ENCODE measurements at places on chromosomes 11 and 22. TPM values are rescaled to one million over a fixed set of nuclear protein-coding genes. Genes with fewer than 3 reads are reported as not detected.

DNA sequence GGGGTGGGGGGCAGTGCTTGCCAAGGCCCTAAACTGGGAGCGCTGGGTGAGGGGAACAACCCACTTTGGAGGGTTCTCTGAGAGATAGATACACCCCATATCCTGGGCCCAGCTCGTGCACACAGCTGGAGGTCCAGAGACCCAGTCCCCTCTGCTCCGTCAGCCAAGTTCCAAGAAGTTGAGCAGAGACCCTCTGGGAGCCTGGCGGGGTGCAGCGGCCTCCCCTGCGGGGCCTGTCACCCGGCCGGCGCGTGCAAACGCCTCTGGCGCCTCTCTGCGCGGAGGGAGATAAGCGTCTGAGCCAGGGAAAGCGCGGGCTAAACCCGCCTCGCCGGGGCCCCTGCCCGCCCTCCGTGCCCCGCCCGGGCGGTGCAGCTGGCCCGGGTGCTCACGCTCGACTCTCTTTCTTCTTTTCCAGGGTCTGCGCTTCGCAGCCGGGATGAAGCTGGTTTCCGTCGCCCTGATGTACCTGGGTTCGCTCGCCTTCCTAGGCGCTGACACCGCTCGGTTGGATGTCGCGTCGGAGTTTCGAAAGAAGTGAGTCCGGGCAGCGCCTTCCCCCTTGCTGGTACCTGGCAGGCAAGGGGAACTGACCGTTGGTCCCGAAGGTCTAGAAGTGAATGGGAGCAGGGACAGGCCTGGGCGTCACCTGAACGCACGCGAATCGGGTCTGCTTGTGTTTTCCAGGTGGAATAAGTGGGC is 540 bp downstream of the ADM start:
- peak; percentile 75 for DNase-seq
- peak overlapping the region; percentile 84 for H3K27ac ChIP-seq
- no peaks in the 10 kb centered on the region for H3K27me3 ChIP-seq
- peaks cover 71% of the 10 kb centered on the region for H3K4me1 ChIP-seq
- peak overlapping the region; percentile 82 for H3K4me3 ChIP-seq

The PTPRCAP gene
- total RNA-seq = 1.5 TPM

The DCHS1 gene
- total RNA-seq = 40.6 TPM

- H3K4me1 ChIP-seq = no peaks in the 10 kb centered on the region
- no peak overlapping the region for H3K27ac ChIP-seq
- H3K4me3 ChIP-seq = no peak overlapping the region
- no peaks in the 10 kb centered on the region for H3K36me3 ChIP-seq
Observed at GRCh38 chr11:119537306-119538253, 114.6 kb upstream of the THY1 start.

DNA sequence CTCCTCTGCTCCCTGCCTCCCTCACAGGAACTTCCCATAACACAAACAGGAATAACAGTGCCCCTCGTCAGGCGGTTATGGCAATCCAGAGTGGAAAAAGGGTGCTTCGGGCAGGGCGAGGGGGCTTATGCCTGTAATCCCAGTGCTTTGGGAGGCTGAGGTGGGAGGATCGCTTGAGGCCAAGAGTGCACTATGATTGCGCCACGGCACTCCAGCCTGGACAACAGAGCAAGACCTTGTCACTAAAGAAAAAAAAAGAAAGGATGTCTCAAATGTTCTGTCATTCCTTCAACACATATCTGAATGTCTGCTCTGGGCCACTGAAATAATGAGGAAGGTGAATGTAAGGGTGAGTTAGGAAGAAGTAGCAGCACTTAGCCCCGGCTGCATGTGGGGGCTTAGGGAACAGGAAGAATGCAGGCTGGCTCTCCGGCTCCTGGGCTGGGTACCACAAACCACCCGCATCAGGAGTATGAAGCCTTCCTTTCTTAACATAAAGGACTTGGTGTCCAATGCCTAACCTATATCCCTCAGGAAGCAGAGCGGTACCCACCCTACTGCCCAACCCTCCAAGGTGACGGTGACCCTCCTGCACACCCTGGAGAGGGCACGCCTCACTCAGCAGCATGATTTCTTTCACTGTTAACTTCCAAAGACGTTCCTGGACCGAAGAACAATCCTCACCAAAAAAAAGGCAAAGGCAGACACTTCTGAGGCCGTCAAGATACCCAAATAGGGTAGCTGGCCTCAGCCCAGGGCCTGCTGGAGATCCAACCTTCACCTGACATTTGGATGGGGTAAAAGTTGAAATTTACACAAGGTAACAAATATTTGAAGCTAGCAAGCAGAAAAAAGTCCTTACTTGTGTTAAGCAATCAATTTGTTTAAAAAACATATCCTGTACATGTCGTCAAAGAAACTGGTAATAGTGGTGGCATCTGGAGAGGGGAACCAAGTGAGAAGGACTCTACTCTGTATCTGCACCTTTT is 3.8 kb downstream of the CPT1A start:
- H3K27me3 ChIP-seq = no peaks in the 10 kb centered on the region
- H3K36me3 ChIP-seq = no peaks in the 10 kb centered on the region
- H3K4me1 ChIP-seq = no peaks in the 10 kb centered on the region
- peak overlapping the region; percentile 98 for H3K27ac ChIP-seq
- no peak for DNase-seq

DNA sequence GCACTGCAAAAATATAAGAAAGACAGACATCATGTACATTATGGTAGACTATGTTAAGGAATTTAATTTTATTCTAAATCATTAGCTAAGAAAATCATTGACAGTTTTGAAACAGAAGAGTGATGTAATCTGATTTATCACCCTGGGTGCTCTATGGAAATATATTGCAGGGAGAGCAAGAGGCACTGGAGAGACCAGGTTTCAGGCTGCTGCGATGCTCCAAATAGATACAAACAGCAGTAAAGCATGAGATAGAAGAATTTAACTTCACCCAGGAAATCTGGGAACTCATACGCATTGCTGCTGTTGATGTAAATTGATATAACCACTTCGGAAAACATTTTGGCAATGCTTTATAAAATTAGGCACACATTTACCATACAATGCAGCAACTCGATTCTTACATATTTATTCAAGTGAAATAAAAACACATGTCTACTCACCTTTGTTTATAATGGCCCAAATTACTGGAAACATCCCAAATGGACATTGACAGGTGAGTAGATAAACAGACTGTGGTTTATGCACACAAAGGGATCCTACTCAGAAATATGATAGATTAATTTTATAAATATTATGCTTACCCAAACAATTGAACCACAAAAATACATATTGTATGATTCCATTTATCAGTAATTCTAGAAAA is 535.1 kb upstream of the CHORDC1 start:
- H3K27me3 ChIP-seq = no peaks in the 10 kb centered on the region
- no peaks in the 10 kb centered on the region for H3K36me3 ChIP-seq
- no peaks in the 10 kb centered on the region for H3K4me1 ChIP-seq
- no peak for DNase-seq

The DDT gene
- total RNA-seq = 144 TPM

The TMEM184B gene
- total RNA-seq = 96.4 TPM

DNA sequence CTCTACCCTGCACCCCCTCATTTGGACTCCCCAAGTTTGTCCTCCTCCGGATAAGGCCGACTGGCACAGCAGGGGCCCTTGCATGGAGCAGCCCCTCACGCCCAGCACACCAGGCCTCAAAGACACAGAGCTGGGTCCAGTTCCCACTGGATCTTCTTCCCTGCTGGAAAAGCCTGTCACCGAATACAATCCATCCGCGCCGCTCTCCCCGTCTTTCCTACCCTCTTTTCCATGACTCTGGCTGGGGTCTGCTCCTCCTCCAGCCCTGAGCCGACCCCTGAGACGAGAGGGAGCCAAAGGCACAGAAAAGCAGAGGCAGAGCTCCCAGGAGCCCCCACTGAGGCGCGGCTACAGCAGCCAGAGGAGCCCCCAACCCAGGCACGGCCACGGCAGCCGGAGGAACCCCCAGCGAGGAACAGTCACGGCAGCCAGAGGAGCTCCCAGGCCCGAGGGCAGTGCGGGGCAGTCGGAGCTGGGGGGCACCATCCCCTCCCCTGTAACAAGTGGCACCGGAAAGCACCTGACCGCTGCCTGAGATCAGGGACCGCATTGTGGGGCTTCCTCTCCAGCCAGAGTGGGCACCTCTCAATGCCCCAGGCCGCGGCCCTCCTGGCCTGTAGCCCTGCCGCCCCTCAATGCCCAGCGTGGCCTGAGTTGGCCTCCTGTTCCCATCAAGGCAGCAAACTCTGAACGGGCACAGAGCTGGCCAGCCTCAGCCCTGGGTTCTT is 12.0 kb downstream of the ALG12 start:
- no peak overlapping the region for H3K27ac ChIP-seq
- no peaks in the 10 kb centered on the region for H3K4me1 ChIP-seq
- peak; percentile 43 for DNase-seq
- no peak overlapping the region for H3K4me3 ChIP-seq
- no peaks in the 10 kb centered on the region for H3K27me3 ChIP-seq
- H3K36me3 ChIP-seq = peaks cover 53% of the 10 kb centered on the region

DNA sequence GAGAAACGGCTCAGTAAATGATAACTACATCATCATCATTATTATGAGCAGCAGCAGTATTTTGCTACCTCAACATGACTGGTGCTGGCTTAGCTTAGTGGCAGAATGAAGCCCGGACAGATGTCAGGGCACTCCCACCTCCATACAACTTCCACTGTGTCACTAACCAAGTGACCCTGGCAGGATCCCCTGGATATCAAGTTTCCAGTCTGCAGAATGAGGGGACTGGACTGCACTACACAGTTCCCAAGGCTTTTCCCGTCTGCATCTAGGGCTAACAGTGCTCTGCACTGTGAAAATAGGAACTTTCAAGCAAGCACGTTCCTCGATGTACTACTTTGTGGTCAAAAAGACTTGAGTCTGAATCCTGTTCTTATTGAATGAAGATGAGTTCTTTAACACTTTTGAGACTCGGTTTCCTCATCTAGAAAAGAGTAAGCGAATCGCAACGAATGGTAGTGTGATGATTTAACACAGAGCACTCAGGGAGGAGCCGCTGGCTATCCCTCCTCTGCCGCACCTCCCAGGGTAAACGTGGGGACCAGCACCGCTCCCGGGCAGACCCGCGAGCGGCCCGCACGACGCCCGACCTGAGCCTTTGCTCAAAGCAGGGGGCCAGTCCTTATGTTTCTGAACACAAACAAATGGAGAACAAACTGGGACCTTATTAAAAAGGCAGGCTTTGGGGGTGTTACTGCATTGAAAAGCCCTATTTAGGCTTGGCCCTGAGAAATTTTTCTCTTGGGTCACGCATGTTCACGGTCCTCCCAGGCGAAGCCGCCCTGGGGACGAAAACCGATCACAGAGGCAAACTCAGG is 910 bp downstream of the CLTCL1 start:
- H3K36me3 ChIP-seq = no peaks in the 10 kb centered on the region
- no peaks in the 10 kb centered on the region for H3K27me3 ChIP-seq
- no peaks in the 10 kb centered on the region for H3K4me1 ChIP-seq
- no peak for DNase-seq

The PIH1D2 gene
- 2.0 TPM for total RNA-seq

The PATE4 gene
- not detected for total RNA-seq

- H3K4me3 ChIP-seq = no peak overlapping the region
- H3K36me3 ChIP-seq = no peaks in the 10 kb centered on the region
- H3K4me1 ChIP-seq = no peaks in the 10 kb centered on the region
- DNase-seq = peak; percentile 78
- peaks cover 3% of the 10 kb centered on the region for H3K27me3 ChIP-seq
Observed at GRCh38 chr11:2526808-2527381, 82.1 kb downstream of the KCNQ1 start.

- no peak for DNase-seq
- no peak overlapping the region for H3K27ac ChIP-seq
- no peaks in the 10 kb centered on the region for H3K36me3 ChIP-seq
- H3K4me1 ChIP-seq = no peaks in the 10 kb centered on the region
- H3K4me3 ChIP-seq = no peak overlapping the region
Observed at GRCh38 chr11:66542362-66542761, 3.5 kb downstream of the ZDHHC24 start.

DNA sequence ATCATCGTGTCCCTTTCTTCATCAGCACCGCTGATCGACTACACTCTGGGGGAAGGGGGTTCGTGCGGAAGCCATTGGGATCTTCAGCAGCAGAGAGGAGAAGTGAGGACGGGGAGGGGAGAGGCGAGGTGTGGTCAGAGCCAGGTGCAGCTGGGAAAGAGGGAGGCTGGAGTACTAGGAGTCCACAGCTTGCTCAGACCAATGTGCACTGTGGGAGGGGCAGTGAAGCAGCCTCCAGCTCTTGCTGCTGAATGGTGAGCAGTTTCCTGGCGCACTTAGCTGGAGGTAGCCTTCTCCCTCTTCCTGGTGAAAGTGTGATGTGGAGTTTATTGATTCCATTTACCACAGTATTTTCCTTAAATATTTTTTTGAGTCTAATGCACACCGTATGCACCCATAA is 99.0 kb upstream of the NECTIN1 start:
- H3K4me1 ChIP-seq = no peaks in the 10 kb centered on the region
- no peak overlapping the region for H3K27ac ChIP-seq
- no peaks in the 10 kb centered on the region for H3K27me3 ChIP-seq
- no peaks in the 10 kb centered on the region for H3K36me3 ChIP-seq

The P2RY2 gene
- total RNA-seq = 0.16 TPM

GRCh38 chr11:8285796-8286195 is 22.1 kb upstream of the LMO1 start:
- peaks cover 12% of the 10 kb centered on the region for H3K4me1 ChIP-seq
- H3K36me3 ChIP-seq = no peaks in the 10 kb centered on the region
- no peaks in the 10 kb centered on the region for H3K27me3 ChIP-seq
- peak; percentile 44 for DNase-seq

DNA sequence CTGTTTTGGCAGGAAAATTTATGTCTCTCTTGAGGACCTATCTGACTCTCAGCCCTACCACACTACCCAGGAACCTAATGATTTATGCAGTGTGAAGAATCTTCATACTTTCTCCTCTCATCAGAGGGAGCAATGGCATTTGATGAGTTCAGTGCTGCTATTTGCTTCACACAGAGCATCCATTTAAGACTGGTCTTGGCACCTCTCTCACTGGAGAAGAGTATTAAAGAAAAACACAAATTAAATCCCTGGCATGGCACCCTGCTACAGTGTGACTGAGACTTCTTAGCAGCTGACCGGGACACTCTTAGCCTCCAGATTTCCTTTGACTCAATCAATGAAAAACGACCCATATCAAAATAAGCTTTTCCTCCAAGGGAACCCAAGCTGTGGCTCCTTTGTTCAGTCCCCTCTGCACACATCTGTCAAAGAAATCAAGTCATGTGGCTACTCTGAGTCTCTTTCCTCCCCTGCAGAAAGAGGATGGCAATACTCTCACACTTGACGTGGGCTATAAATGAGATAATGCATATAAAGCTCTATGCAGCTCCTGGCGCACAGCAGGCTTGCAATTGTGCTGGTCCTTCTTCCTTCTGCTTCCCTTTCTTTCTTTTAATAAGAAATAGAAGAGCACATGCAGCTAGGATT is 186.1 kb upstream of the E2F8 start:
- no peak overlapping the region for H3K27ac ChIP-seq
- H3K36me3 ChIP-seq = no peaks in the 10 kb centered on the region
- no peaks in the 10 kb centered on the region for H3K4me1 ChIP-seq
- no peak overlapping the region for H3K4me3 ChIP-seq
- H3K27me3 ChIP-seq = no peaks in the 10 kb centered on the region
- DNase-seq = no peak

The IGLL5 gene
- not detected for total RNA-seq
